ENCODE measurements at places on chromosomes 5 and 9.

GRCh38 chr5:119377066-119377465, 21.2 kb downstream of the TNFAIP8 start:
- DNase-seq, result no peak

GRCh38 chr5:113678924-113679575, 165.6 kb downstream of the YTHDC2 start:
- DNase-seq, result no peak

DNA sequence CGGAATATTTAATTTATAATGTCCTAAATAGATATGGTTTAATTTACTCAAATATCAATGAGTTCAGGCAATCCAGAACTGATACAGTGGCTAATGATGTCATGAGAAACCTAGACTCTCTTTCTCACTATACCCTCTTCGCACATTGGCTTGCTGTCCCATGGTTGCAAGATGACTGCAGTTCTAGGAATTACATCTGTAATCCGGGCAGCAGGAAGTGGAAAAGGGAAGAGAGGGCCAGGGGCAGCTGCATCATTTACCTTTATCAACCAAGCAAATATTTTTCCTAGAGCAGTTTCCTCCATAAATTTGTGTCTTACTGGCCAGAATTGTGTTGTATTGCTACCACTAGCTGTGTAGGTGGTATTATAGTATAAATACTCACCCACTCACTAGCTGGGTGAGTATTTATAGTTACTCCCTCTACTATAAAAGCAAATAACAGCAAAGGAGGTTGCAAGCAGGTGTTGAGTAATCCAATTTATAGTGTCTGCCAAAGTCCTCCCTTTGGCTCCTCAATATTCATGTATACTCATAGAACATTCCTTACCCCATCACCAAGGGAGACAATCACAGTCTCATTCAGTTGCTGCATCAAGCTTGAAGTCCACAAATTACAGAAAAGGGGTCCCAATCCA, 168.8 kb downstream of the DROSHA start:
- DNase-seq, result no peak

DNA sequence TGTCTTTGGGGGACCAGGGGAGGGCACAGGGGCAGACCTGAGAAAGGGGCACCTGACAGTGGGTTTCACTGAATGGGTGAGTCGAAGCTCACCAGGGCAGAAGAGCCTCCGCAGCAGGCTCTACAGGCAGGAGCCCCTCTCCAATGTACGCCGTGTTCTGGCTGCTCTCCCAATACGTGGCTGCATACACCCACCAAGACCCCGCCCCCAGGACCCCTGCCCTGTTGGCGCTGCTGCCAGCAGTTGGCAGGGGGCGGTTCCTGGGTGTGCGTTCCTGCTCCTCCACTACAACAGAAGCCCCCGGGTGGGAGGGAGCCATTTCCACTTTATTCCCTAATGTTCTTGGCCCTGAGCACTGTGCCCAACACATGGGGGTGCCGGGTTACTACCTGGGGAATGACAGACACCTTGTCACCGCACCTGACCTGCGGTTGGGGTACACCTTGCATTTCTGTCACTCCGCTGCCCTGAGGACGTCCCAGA, 30.3 kb downstream of the SARDH start:
- DNase-seq, result no peak

DNA sequence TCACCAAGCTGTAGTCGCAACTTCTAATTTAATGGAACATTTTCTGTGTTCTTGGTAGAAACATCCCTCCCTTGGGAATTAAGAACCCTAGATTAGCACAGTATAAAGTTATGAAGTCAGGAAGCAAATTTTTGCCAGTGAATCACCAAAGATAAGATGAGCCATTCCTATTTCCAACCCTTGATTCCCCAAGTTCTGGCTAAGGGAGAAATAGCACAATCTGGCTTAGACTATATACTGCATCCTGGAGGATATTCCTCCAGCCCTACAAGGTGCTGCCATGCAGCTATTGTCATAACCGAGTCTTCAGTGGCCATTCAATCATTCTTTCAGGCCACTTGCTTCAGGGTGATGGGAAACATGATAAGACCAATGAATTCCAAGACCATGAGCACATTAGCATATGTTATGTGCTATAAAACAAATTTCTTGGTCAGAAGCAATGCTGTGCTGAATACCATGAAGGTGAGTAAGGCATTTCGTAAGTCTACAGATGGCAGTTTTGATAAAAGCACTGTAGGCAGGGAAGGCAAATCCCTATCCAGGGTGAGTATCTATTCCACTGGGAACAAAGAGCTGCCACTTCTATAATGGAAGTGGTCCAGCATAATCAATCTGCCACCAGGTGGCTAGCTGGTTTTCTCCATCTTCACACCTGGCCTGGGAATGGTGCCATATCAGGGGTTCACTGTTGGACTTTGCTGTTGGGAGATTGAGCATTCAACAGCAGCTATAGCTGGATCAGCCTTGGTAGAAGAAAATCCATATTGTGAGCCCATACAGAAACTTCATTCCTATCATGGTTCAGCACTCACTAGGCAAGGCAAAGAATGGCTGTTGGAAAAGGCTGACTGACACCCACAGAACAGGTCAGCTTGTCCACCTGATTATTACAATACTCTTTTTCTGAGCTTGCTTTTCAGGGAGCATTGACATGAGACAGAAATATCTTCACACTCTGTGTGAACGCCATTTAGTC, 19.6 kb upstream of the ARL15 start:
- DNase-seq, result no peak

- DNase-seq, result no peak
Observed at GRCh38 chr9:132487351-132487791, 77.4 kb downstream of the CFAP77 start.

DNA sequence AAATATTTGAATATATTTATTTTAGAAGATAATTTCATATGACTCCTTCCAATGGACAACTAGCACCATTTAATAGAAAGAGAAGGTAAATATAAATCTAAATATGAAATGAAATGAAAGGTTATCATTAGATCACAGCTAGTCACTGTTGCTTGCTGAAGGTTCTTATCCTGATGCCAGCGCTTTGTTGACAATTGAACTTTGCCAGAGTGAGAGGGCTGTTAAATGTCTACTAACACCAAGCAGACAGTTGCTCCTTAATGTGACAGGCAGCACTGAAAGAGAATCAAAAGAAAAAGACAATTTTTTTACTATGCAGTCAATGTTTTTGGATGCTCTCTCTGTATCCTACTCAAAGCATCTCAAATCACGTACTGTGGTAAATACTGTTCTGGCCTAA, 152.6 kb upstream of the SEMA6A start:
- DNase-seq, result no peak

DNA sequence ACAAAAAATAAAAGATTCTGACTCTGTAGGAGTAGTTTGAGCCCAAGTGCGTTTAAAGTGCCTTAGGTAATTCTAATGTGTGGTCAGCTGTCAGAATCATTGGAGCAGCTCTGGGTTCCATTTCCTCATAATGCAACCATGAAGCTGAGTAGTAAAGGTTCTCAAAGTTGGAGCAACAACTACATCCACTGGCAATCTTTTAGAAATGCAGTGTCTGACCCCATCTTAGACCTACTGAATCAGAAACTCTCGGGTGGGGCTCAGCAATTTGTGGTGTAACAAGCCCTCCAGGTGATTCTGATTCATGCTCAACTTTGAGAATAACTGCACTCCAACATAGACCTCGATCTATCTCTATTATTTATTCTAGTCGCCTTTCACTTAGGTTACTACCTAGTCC, 7.6 kb upstream of the ALDH1A1 start:
- DNase-seq, result no peak

Measured in activated CD4-positive, CD25-positive, alpha-beta regulatory T cell treated with anti-CD3 and anti-CD28 coated beads, Interleukin-2, amount 50 U/mL, for 16 hours (primary cell).